ENCODE measurements at places on chromosomes 16 and 17.
A peak's percentile ranks its signal among the peaks of the same experiment; 100 is the strongest.

DNA sequence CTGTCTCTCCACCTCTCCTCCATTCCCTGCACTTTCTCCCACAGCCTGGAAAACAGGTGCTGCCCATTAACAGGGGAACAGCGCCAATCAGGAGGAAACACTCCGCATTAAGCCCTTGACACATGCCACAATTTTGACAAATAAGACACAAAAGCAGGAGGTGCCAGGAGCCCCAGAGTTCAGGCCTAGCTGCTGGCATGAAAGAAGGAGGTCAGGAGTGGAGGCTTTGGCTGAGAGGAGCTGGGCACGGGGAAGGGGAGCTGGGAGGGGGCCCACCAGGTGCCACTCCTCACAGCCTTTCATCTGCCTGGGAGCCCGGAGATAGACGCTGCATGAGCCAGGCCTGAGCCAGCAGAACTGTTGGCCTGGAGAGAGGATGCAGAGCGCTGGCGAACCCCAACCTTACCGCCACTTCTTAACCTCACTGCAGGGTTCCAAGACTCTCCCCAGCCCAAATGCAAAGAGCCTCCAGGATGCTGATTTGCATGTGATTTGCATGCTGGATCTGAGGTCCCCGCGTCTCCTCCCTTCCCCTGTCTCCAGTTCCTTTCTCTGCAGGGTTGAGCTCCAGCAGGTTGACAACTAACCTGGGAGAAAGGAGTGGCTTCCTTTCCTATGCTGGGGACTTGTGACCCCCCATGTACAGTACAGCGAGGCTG is 139.8 kb upstream of the SDK2 start:
- no peak for DNase-seq

DNA sequence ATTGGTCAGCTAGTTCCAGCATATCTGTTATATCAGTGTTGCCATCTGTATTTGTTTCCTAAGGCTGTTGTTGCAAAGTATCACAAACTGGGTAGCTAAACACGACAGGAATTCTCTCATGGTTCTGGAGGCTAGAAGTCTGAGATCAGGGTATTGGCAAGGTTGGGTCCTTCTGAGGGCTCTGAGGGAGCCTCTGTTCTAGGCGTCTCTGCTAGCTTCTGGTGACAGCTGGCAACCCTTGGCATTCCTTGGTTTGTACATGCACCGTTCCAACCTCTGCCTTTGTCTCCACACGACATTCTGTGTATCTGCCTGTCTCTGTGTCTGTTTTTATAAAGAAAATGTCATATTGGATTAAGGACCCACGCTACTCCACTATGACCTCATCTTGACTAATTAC is 219.9 kb upstream of the NLRP1 start:
- no peak for DNase-seq

DNA sequence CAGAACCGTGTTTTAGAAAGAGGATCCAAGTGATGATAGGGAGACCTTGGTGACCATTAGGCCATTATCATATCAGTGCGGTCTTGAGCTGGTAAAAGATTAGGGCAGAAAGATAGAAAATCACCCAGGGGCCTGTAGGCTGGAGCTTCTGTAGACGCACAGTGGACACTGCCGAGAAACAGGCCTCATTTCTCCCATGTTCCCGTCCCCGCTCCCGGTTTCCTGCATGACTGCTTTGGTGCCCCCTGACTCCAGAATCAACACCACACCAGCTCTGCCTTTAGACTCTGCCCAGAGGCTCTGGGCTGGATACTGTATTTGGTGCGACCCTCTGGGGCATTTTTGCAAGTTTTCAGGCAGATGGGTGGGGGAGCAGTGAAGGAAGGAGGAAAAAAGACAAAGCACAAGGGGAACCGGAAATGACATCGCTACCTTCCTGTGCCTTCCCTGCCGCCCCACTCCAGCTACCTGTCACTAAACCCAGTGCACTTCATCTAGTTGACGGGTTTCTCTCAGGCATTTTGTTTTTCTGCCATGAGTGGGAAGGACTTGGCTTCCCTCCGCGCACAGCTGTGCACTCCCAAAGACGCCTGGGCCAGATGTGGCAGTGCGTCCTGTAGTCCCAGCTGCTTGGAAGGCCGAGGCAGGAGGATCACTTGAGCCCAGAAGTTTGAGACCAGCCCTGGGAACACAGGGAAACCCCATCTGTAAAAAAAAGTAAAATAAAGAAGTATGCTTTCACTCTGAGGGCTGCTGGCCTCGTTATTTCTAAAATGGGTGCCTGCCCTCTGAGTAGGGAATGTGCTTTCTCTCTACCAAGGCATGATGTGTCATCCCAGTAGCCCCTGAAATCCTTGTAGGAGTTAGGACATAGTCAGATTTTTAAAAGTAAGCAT is 214.1 kb downstream of the RPTOR start:
- DNase-seq = no peak

DNA sequence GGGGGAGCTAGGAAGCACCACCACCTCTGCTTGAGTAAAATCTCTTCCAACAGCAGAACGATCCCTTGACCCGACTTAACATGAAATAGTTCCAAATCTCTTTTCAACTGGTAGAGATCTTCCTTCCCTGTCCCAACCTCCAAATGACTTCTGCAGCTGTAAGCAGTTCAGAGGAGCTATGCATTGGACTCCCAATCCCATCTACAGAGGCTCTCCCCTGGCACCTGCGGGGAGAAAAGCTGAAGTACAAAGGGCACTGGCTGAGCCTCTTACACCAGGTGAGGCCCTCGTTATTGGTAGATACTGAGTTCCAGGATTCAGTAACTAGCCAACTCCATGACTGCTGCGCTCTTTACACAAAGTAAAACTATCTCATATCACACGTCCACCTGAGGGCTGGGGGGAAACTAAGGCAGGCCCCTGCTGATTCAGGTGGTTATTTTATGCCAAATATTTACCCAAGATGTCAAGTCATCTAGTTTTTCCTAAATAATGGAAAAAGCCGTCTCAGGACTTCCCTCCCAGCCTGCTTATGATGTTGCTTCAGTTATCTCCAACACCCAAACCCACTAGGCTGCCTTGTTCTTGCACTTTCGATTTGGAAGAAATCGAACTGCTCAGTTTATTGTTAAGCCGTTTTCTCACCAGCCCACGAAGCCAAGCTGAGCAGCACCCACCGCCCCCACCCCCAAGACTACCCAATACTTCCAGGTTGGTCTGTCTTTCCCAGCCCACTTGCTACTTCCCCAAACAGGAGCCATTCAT is 3.2 kb downstream of the ACTG1 start:
- no peak for DNase-seq

DNA sequence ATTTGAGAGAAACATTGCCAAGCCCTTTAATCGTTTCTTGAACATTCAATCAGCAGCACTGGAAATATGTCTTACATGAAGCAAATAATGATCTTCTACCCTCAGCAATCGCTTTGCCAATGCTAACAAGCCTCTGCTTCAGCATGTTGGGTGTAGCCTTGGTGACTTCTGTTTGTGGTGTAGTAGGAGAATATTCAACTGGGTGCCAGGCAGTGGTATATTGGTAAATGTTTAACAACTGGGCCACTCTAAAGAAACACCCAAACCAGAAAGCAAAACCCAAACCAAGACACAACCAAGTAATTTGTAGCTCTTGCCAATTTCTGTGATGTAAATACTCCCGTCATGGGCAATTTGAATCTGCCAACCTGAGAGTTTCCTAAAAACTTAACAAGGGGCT is 9.7 kb downstream of the CDH13 start:
- no peak for DNase-seq

DNA sequence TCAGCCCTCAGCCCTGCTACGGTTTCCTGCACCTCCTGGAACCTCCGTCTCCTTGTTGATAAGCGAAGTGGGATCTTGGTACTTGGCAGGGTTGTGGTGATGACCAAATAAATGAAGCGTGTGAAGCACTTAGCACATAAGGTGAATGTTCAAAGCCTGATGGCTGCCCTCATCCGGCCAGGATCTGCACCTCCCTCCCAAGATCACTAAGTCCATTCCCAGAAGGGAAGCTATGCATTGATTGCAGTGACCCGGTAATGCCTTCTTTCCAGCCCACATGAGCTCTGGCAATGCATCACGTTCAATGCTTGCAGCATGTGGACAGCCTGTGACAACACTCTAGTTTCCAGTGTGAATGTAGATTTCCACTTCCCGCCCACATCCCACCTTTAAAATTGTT is 24.9 kb upstream of the RHOT1 start:
- no peak for DNase-seq

DNA sequence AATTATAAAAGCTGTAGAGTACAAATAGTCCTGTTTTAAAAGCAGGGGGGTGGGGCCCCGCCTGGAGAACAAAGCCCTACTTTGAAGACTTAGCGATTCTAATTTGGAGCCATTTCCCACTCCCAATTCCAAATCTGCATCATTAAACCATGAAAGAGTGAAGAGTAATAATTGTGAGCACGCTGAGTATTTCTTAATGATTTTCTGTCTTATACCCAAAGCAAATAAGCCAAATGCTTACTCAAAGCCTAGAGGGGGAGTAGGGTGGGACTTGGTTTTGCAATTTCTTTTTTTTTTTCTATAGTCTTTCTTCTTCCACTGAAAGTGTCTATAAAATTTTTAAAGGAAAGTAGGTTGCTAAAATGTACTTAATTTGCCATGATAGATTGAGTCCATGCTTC is 470.1 kb downstream of the TOX3 start:
- DNase-seq = peak; percentile 13

DNA sequence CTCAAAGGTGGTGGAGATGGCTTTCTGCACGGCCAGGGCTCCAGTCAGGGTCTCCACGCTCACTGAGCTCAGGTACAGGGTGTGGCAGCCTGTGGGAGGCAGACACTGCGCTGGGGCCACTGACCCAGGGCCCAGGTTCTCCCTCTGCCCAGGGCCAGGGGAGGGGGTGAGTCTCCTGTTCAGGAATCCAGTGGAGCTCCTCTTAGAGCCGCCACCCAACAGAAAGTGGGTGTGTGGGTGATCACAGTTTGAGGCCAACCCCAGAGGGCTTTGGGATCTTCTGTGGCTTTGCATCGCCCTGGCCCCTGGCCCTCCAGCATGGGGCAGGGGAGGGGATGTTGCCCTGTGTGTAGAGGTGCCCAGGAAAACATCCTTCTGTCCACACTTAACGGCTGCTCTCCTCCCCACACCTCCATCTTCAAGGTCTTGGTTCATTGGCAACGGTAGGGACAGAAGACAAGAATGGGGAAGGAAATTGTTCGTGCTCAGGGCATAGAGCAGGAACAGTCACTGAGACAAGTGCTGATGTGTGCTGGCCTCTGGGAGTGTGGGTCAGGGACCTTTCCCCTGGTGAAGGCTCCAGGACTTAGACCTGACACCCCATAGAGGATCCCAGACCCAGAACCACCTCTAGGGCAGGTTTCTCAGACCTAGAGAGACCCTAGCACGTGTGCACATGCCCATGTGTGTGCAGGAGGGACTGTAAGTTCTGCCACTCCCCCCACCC is 21.5 kb downstream of the TNS4 start:
- DNase-seq = no peak

- DNase-seq = no peak
Measured at GRCh38 chr16:89574681-89575246, 794 bp upstream of the CPNE7 start.

DNA sequence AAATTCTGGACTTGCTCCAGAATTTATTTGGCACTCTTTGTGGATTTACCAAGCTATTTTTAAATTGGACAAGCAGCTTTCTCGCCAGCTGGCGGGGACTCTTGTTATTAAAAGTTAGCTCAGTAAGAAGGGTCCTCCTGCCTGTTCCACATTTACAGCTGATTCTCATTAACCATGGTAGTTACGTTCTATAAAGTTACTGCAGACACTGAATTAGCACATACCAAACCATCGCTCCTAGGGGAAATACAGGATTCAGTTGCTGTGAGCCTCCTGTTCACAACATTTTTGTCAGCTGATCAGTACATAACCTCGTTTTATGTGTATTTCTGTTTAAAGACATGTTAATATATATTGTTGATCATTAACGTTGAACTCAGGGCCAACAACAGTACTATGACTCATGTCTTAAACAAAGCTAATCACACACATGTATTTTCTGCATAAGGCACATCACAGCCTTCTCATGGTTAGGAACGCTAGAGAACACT is 4.2 kb downstream of the LDAF1 start:
- no peak for DNase-seq

GRCh38 chr17:28949185-28950016 is 1.9 kb downstream of the PHF12 start:
- peak; percentile 59 for DNase-seq

- no peak for DNase-seq
Measured at GRCh38 chr16:85982563-85982939, 83.6 kb downstream of the IRF8 start.

DNA sequence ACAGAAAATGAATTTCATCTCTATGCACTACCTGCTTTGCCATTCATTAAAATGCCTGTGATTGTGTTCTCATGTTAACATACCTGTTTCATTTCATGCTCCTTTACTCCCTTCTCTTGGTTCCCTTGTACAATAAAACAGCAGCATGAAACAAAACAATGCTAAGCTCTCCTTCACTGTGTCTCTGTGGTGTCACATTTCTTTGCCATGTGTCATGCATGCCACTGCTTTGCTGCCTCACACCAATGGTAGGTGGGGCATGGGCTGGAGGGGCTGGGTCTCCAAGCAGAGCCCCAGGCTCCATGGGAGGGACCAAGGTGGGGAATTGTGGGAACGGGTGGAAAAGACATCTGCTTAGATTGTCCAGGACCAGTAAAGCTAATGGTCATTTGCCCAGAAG is 83.6 kb downstream of the RGS9 start:
- DNase-seq = no peak

- no peak for DNase-seq
Measured at GRCh38 chr17:44877121-44877520, 22.1 kb downstream of the EFTUD2 start.

DNA sequence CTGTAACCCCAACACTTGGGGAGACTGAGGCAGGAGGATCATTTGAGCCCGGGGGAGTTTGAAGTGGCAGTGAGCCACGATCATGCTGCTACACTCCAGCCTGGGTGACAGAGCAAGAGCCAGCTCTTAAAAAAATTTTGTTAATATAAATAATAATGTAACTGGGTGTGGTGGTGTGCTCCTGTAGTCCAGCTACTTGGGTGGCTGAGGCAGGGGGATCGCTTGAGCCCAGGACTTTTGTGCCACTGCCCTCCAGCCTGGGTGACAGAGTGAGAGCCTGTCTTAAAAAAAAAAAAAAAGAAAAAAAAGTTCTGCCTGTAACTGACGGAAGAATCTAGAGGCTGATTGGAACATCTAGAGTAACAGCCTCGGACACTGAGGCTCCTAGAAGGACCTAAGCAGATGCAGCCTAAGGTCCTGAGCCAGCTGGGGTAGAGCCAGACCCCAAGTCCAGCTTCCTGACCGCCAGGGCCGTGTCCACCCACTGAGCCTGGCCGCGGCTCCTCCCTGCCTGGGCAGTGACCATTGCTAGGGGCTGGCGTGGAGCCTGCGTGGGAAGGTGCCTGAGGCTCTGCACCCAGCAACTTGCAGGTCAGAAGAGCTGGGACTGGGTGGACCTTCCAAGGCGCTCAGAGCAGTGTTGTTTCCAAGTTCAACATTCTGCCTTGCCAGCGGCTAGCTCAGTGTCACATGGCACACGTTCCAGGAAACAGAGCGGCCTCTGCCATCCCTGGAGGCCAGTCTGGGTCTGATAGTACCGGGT is 209.4 kb upstream of the CIBAR2 start:
- peak; percentile 96 for DNase-seq
